ENCODE measurements at places on chromosomes 4 and X.
A peak's percentile ranks its signal among the peaks of the same experiment; 100 is the strongest.

DNA sequence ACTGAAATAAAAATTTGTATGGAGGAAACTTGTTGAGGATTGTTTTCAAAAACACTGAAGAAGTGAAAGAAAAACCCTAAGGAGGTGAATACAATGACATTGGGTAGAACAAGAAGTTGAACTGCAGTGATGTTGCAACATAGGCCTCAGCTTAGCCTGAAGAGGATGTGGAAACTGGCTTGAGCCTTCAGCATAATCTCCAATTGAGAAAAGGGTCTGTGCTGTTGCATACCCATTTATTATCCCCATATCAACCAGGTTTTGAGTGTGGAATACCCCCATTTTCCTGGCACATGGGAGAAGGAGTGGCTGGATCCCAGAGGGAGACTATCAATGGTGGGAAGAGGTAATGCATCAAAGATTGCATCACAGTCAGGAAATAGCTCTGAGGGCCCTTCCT lies 695.0 kb upstream of the HS3ST1 start:
- DNase-seq: no peak

GRCh38 chr4:16001484-16001858 lies 38.5 kb upstream of the FGFBP2 start:
- peak; percentile 19 for DNase-seq

DNA sequence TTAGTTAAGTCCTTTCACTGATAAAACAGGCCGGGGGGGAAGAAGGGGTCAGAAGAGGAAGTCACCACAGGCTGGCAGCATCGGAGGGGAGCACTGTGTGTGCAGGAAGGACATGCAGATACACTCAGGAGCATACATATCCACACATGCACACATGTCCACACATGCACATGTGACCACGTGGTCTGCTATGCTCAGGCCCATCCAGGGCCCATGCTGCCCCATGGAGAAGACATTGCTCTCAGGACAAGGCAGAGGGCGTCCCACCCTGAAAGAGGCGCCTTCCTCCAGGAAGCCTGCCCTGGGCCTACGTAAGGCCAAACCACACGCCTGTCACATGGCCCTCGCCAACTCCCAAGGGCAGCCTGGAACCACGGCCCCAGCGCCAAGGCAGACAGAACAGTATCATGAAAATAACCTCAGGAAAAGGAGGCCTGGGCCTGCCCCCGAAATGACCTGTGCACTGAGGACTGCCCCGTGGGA lies 15.8 kb downstream of the WDR1 start:
- peak; percentile 46 for DNase-seq

DNA sequence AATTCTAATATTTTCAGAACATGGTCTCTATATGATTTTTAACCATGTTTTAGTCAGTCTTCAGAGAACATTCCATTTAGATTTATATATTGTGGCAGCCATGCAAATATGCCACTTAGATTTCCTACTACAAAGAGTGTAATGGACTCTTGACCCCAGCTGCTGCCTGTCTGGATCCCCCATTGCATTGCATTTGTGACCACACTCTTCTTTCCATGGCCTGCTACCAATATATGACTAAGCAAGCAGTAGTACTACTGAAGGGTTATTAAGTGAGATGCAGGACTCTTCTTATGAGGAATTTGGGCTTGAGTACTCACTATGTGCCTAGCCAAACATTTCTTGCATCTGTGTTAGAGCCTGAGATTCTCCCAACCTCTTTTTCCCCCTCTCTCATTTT lies 306.8 kb downstream of the PDHA2 start:
- no peak for DNase-seq

DNA sequence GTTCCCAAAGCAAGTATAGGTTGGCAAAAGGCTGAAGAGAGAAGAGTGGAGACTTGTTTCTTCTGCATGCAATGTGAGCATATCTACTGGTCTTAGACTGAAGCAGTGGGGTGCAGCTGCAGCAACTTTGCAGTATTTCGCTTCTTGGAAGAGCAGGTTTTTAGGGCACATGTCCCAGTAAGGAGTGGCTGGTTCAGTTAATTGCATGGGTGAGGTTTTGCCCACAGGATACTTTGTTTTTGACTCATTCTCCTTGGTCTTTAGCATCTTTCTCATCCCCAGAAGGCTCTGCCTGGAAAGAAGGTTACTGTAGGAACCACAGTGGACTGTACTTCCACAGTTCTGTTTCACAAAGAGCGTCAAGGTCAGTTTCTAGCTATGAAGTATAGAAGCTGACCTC lies 68.0 kb upstream of the NR3C2 start:
- no peak for DNase-seq

GRCh38 chr4:24887881-24888430 lies 24.9 kb downstream of the CCDC149 start:
- no peak for DNase-seq

DNA sequence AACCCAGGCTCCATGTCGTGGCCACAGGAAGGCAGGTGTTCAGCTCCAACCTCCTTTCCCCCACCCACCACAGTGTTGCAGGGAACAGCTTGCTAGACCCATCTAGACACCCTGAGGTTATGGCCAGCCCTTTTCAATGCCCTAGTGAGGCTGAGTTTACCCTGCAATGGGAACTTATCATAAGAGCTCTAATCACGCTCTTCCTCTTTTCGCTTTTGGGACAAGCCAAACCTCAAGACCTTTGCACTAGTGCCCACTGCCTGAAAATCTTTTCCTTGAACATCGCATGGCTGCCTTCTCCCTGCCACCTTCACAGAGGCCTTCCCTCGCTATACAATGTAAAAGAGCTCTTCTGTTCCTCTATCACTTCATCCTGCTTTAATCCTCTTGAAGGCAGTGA lies 2.4 kb upstream of the FGFBP2 start:
- DNase-seq: no peak

DNA sequence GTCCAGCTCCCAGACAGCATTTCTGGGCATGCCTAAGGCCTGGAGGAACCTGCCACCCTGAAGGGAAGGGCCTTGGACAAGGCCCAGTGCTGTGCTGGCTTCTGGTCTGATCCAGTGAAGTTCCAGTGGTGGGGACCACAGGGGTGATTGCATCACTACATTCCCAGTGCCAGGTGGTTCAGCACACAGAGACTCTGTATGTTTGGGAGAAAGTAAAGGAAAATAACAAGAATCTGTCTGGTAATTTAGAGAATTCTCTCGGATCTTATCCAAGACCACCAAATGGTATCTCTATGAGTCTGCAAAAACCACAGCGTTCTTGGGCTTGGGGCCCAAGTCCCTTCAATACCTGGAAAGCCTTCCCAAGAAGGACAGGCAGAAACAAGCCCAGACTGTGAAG lies 131.8 kb upstream of the MAD2L1 start:
- no peak for DNase-seq

DNA sequence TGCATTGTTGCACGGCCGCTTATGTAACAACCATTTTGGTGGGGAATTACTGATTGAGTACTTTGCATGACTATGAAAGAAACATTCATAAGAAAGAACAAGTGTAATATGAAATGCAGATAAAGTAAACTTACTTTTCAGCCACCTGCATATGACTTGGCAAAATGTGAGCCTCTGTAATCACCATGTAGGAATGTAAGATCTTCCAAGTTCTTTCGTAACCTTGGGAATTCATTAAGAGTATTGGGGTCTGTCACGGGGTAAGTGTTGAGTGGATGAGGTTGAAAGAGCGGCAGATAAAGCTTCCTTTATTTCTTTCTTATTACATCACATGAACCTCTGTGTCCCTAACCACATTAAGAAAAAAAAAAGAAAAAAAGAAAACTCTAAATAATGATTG lies 348.5 kb upstream of the NR3C2 start:
- no peak for DNase-seq

DNA sequence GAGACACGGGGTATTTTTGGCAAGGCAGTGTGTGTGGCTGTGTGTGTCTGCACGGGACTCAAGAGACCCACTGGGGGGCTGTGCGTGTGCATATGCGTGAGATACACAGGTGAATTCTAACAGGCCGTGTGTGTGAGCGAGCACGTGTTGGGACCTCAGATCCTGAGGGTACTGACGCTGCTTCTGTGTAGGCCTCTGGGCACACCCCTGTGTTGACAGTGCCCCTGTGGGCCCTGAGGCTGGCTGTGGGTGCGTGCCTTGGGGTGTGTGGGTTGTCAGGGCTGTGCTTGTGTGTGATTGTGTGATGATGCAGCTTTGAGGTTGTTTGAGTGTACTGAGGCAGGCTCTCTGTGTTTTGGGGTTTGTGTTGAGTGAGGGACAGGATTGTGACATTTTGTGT lies 13.9 kb downstream of the FOXP3 start:
- no peak for DNase-seq

DNA sequence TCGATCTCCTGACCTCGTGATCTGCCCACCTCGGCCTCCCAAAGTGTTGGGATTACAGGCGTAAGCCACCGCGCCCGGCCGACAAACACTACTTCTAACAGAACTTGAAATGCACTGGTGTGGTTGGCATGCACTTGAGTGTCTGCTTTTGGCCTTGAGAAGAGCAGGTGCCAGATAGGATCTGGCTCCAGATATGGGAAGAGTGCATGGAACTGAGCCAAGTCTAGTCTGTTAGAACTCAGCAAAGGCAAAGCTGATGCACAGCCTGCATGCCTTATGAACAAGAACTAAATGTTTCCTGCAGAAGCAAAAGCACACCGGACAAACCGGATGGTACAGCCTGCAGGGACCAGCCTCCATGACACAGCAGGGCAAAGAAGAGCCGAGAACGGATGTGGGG lies 35.1 kb upstream of the TBL1X start:
- DNase-seq: no peak

DNA sequence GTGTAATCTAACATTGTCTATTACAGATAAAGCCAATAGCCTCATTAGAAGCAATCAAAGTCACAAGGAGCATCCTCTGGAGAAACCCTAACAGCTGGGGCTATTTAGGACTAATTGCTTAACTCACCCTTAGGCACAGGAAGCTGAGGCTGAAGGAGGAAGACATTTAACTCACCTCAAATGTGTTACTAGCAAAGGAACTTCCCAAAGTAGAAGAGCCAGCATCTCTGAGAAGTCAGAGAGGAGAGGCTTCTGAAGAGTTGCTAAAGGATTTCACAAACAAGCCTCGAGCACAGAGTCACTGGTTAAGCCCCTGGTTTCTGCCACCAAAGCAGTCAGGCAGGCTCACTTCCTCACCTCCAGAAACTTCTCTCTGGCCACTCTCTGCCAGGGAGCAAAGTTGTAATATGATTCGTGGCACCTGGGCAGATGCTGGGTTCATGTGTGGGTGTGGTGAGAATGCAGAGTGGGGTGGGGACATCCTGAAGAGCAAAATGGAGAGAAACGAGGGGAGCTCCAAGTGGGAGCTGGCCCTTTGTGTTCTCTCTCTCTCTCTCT lies 201.3 kb downstream of the HS6ST2 start:
- no peak for DNase-seq

DNA sequence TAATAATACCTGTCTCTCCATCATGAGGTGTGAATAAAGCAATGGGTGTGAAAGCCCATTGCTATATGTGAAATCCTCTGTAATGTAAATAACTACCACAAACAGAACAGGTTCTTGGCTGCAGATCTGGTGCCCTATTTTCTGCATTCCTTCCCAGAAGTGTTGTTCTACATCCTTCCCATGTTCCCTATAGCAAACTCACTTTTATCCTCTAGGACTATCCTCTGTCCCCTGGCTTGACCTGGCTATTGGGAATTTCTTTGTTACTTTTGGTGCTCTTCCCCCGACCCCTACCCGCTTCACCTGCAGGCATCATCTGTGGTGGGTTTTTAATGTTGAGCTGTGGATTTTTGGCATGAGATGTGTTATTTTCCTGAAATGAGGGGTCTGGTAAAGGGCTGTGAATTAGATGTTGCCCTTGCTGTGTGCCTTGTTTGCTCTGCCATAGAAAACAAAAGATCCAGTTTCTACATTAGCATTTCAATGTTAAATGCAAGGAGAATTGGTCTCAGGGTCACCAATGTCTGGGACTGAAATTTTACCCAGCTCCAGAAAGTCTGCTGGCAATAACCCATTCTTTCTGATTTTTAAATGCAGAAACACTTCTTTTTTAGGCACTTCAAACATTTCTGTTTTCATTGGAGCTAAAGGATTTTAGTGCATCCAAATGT lies 13.6 kb upstream of the FREM3 start:
- no peak for DNase-seq

DNA sequence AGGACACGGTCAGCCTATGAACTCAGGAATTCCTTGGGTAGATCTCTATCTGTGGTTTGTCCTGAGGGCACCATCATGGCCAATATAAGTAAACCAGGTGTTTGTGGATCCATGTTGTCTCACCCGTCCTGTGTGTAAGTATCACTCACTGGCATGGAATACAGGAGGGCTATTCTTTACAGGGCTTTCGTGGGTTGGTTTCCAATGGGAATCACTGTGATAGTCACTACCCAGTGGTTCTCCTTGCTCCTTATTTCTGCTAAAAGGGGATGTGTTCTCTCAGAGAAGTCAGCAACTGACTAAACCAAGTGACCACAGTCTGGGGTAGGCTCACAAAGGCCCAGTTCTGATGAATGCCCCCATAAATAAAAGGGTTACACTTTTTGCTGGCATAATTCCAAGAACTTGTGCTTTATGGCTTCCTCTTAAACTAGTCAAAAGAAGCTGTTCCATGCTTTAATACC lies 236.7 kb upstream of the JADE1 start:
- DNase-seq: no peak

DNA sequence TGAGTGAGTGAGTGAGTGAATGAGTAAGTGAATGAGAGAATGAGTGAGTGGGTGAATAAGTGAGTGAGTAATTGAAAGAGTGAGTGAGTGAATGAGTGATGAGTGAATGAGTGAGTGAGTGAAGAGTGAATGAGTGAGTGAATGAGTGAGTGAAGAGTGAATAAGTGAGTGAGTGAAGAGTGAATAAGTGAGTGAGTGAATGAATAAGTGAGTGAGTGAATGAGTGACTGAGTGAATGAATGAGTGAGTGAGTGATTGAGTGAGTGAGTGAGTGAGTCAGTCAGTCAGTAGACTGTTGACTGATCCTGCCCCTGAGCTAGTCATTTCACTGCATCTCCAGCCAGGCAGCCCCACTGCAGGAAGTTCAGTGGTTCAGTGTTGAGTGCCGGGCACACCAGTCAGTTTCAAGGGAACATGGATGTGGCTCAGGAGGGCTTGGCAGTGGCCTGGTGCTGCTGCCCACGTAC lies 228.4 kb upstream of the PSAPL1 start:
- DNase-seq: no peak

DNA sequence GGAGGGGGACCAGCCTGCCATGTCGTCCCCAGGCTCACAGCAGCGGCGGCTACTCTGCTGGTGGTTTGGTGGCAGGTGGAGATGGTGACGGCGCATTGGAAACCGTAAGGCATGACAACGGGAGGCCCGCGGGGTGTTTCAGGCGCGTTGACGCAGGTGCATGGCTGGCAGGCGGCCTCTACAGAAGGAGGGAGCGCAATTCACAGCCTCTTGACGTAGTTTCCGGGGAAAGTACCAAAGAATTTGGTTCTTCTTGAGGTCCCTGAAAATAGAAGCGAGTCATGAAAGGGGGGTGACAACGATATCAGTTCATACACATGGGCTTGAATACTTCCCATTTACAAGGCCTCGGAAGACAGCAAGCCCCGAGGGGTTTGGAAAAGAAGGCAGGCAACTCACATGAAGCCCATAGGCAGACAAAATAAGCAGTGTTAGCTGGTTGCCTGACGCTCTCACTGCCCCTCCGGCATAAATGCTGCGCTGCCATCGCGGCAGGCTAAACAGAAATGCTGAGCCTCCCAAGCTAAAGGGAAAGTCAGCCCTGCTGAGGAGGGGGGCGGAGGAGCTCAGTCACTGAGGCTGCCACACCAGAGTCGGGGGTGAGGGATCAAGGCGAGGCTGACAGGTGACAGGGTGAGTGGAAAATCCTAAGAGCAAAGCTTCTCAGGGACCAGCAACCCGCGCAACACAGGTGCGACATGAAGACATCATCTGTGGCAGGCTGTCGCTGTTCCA lies 52.3 kb upstream of the PDLIM3 start:
- peak; percentile 78 for DNase-seq

GRCh38 chrX:151711787-151712186 lies 4.0 kb upstream of the FATE1 start:
- DNase-seq: no peak
